ENCODE measurements at places on chromosomes 3 and 15. TPM values are rescaled to one million over a fixed set of nuclear protein-coding genes. Genes with fewer than 3 reads are reported as not detected.
A peak's percentile ranks its signal among the peaks of the same experiment; 100 is the strongest.

The ZNF80 gene
- 0.29 TPM for total RNA-seq

The SOX14 gene
- total RNA-seq = not detected

GRCh38 chr3:15630646-15631350 lies 29.3 kb downstream of the BTD start:
- ATAC-seq = peak; percentile 59

DNA sequence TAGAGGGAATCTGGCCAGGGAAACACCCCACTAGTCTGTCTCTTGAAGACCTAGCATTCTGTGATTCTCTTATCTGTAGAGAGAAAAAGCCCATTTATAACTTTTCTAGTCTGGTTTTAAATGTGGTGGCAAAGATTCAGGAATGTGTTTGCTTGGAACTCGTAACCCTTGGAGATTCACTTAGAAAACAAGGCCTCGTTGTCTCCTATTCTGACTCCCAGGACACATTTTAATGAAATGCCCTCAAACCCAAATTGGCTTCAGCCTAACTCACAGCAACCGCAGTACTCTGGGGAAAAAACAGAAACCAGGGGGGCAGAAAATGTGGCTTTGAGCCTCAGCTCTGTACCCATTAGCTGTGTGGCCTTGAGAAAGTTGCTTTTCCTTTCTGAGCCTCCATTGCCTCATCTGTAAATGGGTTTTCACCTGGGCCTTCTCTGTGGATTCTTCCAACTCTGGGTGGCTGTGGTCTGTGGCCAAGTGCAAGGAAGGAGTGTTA lies 36.5 kb downstream of the RPLP1 start:
- ATAC-seq = no peak

DNA sequence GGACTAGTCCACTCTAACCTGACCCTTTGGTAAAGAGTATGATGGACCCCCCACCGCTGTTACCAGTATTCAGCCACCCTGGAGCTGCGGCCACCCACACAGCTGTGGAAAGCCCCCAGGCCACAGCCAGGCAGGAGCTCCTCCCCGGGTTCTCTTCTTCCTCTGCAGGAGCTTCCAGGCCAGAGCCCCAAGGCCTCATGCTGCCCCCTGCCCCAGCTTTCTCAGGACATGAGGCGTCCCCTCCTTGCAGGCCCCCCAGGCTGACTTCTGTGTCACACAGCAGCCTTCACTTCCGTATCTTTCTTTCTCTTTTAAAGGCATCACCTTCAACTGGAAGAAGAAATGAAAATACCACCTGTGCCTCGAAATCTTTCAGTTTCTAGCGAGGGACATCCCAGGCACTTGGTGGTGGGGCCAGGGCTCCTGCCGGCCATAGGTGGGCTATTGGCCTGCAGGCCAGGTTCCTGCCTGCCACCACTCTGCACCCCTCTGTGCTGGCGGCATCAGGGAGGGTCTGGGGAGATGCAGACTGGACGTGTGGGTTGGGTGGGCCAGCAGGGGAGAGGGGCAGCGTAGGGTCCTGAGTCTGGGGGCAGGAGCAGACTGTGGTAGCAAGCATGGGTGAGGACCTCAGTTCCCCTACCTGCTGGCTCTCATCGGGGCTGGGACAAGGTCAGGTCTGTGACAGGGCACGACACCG lies 19.9 kb downstream of the KLF13 start:
- peak; percentile 20 for ATAC-seq

DNA sequence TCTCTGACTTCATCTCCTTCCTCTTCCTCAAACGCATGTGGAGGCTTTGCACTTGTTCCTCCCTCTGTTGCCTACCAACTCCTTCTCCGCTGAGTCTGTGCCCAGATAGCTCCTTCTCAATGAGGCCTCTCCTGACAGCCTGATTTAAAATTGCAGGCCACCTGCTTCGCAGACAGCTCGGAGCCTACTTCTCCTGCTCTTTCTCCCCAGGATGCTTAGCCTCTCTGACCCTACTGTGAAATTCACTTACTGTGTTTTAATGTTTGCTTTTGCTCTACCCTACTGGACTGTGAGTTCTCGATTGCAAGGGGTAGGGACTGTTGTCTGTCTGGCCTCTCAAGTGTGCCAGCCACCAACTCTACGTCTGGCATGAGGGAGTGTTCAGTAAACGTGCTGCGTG lies 83.4 kb downstream of the EEFSEC start:
- no peak for ATAC-seq

DNA sequence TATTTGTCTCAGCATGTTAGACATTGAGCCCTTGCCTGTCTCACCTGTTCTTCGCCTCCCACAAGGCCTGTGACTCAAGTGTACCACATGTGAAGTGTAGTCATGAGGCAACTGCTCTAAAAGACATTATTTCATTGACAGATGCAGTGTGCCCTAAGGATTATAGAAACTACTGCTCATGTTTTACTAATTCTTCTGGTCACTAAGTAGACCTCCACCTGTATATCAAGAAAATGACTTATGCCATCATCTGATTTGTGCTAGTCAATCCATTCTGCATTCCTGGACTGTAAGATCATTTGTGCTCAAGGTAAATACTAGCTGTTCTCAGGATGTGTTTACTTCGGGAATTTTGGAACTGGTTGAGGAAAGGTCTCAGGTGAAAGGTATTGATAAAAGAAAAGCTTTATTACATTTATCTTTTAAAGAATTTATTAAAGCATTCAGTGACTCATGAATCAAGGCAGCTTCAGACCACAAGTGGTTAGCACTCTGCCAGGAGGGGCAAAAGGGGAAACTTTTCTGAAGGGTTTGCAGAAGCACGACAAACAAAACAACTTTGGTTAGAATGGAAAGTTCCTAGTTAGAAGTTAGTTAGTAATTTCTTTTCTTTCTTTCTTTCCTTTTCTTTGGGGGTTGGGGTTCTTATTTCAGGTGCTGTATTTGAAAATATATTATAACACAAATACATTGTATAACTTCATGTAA lies 465.3 kb upstream of the CBLB start:
- peak; percentile 77 for ATAC-seq

DNA sequence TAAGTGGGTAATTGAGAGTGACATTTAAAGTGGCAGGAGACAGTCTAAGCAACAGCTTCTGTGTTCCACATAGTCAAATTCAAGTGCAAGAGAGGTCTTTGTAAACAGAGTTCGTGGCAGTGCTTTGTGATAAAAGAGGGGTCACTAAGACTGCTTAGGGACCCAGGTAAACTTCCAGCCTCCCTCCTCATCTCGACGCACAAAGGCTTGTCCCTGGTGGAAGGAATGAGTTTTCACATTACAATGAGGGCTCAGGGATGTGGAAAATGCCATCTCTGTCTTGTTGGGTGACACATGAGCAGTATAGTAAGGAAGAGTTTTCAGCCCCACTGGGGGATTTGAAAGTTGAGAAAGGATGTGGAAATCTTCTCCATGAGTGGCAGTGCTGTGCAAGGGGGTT lies 7.3 kb downstream of the GMNC start:
- ATAC-seq = no peak

The ALDH1L1 gene
- 0.26 TPM for total RNA-seq

DNA sequence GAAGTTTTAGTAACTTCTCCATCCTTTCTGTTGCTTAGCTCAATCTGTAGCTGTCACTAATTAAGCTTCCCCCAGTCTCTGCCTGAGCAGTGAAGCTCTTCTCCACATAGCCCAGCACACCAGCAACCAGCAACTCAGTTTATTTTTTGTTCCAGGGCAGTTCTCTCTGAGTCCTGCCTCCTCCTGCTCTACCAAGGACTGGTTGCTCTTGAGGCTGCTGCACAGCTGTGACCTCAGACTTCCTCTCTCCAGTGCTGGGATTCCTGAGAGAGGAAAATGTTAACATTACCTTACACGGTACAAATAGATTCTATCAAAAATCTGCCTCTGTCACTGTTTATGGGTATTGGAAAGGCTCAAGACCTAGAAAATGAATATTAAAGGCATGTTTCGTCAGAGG lies 294.7 kb downstream of the OXSM start:
- ATAC-seq = no peak

- ATAC-seq = peak; percentile 71
These were observed 4.2 kb downstream of the FURIN start for GRCh38 chr15:90872486-90873184.

DNA sequence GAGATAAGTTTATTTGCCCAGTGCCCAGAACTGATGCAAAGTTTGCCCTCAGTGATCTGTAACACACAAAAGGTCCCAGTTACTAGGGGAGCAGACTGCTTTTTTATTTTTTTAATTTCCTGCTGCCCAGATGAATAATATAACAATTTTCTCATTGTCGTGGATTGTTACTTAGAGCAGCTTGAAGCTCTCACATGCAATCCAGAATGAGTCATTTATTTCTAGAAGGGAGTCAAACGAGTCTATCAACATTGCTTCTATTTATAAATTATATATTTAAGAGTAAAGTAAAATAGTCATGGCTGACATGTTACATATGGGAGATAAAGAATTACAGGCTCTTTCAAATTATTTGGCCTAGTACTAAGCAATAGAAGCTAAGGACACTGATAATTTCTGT lies 41.3 kb downstream of the MEIS2 start:
- no peak for ATAC-seq

DNA sequence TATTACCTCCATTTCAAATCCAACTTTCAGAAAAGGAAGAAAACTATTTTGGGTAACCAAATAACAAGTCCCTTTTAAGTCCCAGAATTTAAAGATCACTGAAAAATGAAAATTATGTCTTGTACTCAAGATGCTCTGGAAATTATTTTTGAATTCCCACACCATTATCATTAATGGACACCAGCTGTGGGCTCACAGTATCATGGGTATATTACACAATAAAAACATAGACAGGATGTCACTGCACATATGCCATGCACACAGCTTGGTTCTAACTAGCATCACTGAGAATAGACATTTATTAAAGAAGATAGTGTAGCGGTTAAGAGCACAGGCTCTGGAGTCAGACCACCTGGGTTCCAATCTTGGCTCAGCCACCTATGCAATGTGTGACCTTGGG lies 130.4 kb downstream of the FRMD5 start:
- ATAC-seq = no peak

DNA sequence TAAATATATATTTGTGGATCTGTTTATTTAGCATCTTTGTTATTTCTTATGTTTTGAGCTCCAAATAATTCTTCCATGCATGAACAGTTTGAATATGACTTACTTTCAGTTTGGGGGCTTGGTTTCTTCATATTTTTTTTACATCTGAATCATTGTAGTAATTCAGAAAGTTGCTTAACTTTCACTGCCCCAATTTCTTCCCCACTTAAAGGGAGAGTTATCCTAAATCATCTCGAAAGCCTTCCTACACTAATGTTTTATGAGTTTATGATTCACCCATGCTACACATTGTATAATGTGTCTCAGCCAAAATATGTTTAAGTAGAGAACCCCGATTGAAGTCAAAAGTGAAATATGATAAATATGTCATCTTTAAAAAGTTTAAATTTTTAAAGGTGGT lies 47.8 kb downstream of the SPRED1 start:
- ATAC-seq = peak; percentile 58

DNA sequence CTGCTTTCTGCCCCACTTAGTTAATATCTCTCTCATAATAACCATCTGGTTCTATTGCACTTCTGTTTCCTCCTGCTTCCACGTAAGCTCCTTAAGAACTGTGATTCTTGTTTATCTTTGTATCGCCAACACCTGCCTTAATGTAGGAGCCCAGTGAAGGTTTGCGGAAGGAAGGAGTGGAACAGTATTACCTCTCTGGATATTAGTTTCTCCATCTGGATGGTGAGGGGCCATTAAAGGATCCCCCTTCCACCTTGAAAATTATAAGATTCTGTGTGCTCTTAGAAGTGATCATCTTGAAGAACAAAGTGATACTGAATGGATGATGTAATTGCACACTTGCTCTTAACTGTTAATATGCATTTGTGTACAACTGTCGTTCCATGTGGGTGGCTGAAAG lies 2.2 kb downstream of the CHRNA5 start:
- ATAC-seq = no peak

The GXYLT2 gene
- not detected for total RNA-seq

- no peak for ATAC-seq
These were observed 659.4 kb upstream of the ADAMTS9 start for GRCh38 chr3:65347166-65347565.

The CD200 gene
- total RNA-seq = 26.8 TPM

DNA sequence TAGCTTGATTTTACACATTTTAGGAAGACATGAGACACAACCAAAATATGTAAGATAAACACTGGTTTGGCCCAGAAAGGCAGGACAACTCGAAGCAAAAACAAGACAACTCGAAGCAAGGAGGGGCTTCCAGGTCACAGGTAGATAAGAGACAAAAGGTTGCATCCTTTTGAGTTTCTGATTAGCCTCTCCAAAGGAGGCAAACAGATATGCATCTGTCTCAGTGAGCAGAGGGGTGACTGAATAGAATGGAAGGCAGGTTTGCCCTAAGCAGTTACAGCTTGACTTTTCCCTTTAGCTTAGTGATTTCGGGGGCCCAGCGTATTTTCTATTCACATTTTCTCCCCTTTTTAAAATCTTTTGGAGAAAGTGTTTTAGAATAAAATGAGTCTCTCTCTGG lies 74.7 kb downstream of the GLDN start:
- ATAC-seq = no peak

The TERC gene
- 14.5 TPM for total RNA-seq

GRCh38 chr3:8994226-8994625 lies 31.0 kb upstream of the RAD18 start:
- no peak for ATAC-seq

The NLGN1 gene
- not detected for total RNA-seq

The BCHE gene
- total RNA-seq = not detected

GRCh38 chr3:171156401-171157010 lies 130.0 kb upstream of the SLC2A2 start:
- no peak for ATAC-seq

The GOLGA6A gene
- not detected for total RNA-seq

The GRAMD1C gene
- 0.32 TPM for total RNA-seq

- ATAC-seq = peak; percentile 42
These were observed 3.6 kb upstream of the CLDN16 start for GRCh38 chr3:190384309-190384756.

DNA sequence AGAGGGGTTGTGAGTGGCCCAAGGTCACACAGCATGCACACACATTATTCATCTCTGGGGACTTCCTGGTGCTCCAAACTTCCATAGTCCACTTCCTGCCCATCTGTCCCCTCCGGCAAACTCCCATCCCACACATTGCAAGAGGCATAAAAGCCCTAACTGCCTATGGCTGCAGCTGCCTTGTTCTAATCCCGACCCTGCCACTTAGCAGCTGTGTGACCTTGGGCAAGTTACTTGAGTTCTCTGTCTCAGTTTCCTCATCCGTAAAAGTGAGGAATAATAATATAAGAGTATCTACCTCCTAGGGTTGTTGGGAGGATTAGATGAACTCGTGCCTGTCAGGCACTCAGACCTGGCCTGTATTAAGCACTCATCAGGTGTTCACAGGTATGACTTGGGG lies 84.2 kb downstream of the SMAD6 start:
- ATAC-seq = no peak

- no peak for ATAC-seq
These were observed 61.0 kb downstream of the SCN5A start for GRCh38 chr3:38588371-38588971.

GRCh38 chr3:7574435-7574834 lies 713.5 kb downstream of the GRM7 start:
- no peak for ATAC-seq

The ATP2B2 gene
- not detected for total RNA-seq
